ENCODE measurements at places on chromosomes 1 and 21.

DNA sequence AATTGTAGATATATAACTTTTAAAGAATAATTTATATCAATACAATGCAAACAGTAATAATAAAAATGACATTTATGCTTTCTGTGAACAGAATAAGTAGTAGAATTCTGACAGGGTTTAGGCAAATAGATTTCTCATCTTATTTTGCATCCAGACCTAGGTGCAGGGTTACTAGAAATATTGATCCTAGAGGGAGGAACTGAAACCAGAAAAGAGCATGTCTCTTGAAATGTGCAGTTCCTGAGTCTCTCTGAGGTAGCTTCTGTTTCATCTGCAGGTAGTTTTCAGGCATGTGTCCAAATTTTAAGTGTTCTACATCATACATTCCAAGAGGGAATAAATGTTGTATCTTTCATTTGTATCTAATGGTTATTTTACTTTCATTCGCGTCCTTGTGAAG, 631.9 kb upstream of the ADGRL4 start:
- DNase-seq, result no peak

GRCh38 chr1:203593723-203594122, 32.9 kb upstream of the ATP2B4 start:
- DNase-seq, result no peak

DNA sequence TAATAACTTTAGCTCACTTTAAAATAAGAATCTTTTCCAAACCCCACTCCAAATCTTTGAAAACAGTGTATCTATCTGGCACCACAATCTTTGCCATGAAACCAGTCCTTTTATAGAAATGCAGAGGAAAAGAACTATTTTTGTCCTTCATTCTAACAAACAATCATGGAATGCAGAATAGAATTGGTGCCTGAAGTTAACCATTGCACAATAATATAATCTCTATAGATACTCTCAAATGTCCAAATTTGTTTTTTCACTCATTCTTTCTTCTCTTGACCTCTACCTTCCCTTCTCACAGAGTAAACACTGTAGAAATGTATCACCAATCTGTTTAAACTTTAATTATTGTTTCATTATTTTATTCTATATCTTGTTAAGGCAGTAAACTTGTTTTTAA, 34.8 kb downstream of the TTLL7 start:
- DNase-seq, result no peak

DNA sequence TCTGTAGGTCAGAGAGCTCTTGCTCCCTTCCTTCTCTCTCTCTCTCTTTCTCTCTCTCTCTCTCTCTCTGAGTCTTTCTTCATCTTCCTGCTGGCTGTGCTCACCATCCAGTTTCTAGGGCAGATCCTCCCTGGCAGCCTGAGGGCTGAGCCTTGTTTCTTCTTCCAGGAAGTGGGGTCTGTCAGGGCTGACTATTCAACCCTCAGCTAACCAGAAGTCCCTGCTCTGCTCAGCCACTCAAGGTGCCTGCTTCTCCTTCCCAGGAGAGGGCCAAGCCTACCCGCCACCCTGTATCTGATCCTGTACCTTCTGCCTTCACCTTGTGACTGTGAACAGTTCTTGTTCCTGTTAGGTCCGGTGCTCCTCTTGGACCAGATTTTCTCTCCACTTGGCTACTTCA, 107.6 kb upstream of the ETV3 start:
- no peak for DNase-seq

DNA sequence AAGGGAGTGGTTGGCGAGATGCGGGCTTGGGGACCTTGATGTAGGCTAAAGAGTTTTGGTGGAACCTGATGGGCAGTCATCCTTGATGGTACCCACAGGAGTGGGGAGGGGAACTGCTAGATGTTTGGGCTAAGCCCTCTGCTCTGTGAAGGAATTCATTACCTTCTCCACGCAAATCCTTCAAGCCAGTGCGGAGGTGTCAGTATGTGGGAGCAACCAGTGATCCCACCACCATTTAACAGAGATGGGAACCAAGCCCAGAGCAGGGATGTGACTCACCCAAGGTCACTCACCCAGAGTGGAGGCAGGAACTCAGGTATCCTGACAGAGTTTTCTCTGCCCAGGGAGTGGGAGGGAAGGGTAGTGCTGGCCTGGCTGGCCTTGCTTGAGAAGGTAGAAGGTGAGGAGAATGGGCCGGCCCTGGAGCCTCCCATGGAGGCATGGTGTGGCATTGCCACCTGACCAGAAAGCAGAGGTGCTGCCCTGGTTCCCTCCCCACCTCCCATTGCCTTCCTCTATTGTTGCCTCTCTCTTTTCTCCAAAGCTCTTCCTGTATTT, 51.2 kb upstream of the STUM start:
- DNase-seq, result no peak

DNA sequence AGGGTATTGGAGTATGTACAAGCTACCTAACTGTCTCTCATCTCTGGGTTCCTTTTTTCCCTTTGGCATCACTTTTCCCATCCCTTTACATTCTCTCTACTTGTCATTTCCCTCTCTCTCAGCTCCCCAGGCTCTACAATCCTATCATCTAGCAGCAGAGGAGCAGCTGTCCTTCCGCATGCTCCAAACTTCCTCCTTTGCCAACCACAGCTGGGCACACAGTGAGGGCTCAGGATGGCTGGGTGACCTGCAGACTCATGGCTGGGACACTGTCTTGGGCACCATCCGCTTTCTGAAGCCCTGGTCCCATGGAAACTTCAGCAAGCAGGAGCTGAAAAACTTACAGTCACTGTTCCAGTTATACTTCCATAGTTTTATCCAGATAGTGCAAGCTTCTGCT, 561 bp downstream of the CD1E start:
- DNase-seq, result no peak

DNA sequence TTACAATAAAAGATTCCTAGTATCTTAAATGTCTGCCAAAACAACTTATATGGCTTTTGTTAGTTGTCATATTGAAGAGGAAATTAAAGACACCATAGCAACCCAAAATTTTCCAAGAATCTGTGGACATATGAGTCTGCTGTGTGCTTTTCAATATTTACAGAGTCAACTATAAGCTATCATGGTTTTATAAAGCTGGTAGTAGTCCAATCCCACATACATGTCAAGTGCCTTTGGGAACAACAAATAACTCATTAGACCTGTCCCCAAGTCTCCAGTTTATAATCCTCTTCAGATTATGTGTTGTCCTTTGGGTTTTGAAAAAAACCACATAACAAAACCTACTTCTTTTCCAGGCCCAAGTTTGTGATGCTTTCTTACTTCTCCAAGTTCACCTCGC, 293.8 kb upstream of the USP25 start:
- no peak for DNase-seq

GRCh38 chr1:183027791-183028190, 4.6 kb downstream of the LAMC1 start:
- no peak for DNase-seq
